Aorta (tissue), 5 donors: ENCODE measurements at places on chromosomes 7 and 10. TPM values are rescaled to one million over a fixed set of nuclear protein-coding genes. Genes with fewer than 3 reads are reported as not detected.

DNA sequence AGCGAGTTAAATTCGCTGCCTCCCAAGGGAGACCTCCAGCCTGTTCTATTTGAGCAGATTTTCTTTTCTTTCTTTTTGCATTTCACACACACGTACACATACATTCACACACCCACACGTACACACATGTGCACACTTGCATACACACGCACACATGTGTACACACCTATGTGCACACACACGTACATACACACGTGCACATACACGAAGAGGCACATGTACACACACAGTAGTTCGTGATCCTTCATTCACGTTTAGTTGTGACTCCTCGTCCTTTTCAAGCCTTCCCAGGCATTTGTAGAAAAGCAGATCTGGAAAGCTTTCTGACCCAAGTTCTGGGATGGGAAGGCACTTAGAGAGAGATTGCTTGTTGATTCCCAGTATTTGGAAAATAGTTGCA lies 290.8 kb upstream of the COBL start:
- no peak overlapping the region for H3K4me3 ChIP-seq
- no peak for DNase-seq
- H3K4me1 ChIP-seq, result no peaks in the 10 kb centered on the region
- no peaks in the 10 kb centered on the region for H3K36me3 ChIP-seq
- no peaks in the 10 kb centered on the region for H3K27me3 ChIP-seq

DNA sequence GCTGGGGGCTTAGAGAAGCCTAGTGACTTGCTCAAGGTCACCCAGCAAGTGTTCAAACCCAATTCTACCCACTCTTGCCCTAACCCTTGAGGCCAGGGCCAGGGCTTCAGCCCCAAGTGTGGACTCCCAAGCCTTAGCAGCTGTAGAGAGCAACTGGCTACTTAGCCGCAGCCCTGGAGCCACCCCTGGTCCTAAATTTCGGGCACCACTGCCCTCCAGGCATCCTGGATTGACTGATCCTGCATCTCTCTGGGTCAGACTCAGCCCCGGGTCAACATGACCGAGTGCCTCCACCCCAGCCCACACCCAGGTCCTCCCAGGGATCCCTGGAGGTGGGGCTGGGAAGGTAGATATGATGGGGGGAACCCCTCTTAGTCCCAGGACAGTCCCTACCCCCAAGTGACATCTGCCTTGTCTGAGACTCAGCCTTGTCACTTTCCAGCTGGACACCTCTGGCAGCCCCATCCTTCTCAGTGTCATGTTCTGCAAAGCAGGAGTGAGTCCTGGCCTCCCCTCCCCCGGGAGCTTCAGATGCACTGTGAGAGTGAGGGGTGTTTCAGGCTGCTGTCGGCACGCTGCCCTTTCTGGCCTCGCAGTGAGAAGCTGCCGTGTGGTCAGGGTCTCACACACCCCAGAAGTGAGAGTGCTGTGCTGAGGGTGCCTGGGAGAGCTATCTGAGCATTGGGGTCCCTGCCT lies 89.8 kb downstream of the ZMIZ1 start:
- H3K4me3 ChIP-seq, result no peak overlapping the region
- H3K4me1 ChIP-seq, result peaks cover under 1% of the 10 kb centered on the region
- H3K27ac ChIP-seq, result no peak overlapping the region
- H3K36me3 ChIP-seq, result no peaks in the 10 kb centered on the region
- no peaks in the 10 kb centered on the region for H3K27me3 ChIP-seq

DNA sequence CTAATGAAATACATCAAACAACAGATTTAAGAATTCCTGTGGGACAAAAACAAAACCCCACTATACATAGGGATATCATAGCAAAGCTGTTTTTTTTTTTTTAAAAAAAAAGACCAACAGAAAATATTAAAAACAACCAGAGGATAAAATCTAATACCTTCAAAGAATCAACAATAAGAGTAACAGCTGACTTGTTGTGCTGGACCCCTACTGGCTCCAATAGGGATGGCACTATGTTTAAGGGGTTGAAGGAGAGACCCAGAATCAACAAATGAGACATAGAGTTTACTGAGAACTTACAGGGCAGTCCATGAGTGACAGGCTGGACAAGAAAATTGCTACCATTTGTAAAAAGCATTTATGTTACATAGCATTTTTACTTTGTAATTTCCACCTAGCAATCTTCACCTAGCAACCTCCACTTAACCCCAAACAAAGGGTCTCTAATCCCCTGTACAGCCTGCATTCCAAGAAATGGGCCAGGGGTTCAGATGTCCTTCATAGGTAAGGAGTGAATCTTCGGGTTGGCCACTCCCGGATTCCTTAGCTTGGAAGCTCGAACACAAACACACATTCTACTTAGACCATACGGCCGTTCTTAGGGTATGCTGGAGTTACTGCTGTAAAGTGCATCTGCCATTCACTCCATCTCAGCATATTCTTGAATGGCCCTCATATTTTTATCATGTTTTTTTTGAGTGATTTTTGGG lies 25.8 kb downstream of the ASZ1 start:
- no peak for DNase-seq
- H3K27ac ChIP-seq, result no peak overlapping the region
- no peaks in the 10 kb centered on the region for H3K36me3 ChIP-seq
- no peak overlapping the region for H3K4me3 ChIP-seq

- H3K4me1 ChIP-seq, result no peaks in the 10 kb centered on the region
- H3K27me3 ChIP-seq, result no peaks in the 10 kb centered on the region
- no peak overlapping the region for H3K27ac ChIP-seq
- H3K36me3 ChIP-seq, result no peaks in the 10 kb centered on the region
Measured at GRCh38 chr10:110023785-110024465, 16.1 kb downstream of the ADD3 start.

DNA sequence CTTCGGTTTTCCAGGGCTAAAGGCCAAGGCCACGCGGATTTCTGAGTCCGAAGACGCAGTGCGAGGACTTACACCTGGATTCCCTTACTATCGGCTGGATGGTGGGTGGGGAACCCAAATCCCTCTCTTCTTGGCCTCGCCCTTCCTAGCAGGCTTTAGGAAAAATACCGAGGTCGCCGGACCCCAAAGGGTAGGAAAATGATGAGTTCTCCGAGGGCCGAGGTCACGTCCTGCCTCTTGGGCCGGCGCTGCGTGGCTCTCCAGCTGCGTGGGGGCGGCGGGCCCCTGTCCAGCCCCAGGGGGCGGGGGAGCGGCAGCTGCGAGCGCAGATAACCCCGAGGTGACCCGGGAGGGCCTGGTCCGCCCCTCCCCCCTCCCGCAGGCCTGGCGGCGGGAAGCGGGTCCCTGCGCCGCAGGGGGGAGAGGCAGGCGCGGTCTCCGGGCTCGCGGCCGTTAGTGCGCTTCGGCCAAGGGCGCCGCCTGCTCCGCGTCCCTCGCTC lies 805 bp upstream of the HMX3 start:
- H3K4me3 ChIP-seq, result peak overlapping the region; percentile 15
- DNase-seq, result no peak
- no peaks in the 10 kb centered on the region for H3K36me3 ChIP-seq
- H3K27ac ChIP-seq, result no peak overlapping the region
- H3K27me3 ChIP-seq, result peaks cover under 1% of the 10 kb centered on the region
- H3K4me1 ChIP-seq, result no peaks in the 10 kb centered on the region

- H3K36me3 ChIP-seq, result no peaks in the 10 kb centered on the region
- no peaks in the 10 kb centered on the region for H3K27me3 ChIP-seq
- no peaks in the 10 kb centered on the region for H3K4me1 ChIP-seq
- no peak overlapping the region for H3K27ac ChIP-seq
- H3K4me3 ChIP-seq, result no peak overlapping the region
- no peak for DNase-seq
Measured at GRCh38 chr7:101186844-101187428, 6.8 kb upstream of the NAT16 start.

DNA sequence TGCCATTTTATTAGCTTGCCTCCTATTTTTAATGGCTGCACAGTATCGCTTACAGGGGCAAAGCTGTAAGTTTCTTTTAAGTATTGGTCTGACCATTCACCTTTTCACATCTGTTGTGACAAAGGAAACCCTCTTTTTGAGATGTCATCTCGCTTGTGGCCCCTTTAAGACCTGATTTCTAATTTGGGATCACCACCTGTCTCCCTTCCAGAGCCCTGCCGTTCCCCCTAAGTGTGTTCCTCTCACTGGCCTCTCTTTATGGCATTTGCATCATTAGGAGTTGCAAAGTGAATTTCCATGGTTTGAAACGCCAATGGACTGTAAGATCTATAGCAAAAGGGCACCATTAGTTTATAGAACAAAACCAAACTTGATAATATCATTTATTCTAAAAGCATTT lies 1.4 kb downstream of the EPDR1 start:
- no peaks in the 10 kb centered on the region for H3K27me3 ChIP-seq
- no peak for DNase-seq
- H3K4me3 ChIP-seq, result no peak overlapping the region
- H3K27ac ChIP-seq, result no peak overlapping the region
- H3K4me1 ChIP-seq, result peaks cover 5% of the 10 kb centered on the region
- H3K36me3 ChIP-seq, result no peaks in the 10 kb centered on the region

GRCh38 chr7:36615852-36616540 lies 108.3 kb downstream of the AOAH start:
- no peak for DNase-seq
- no peak overlapping the region for H3K27ac ChIP-seq
- no peaks in the 10 kb centered on the region for H3K36me3 ChIP-seq
- H3K4me3 ChIP-seq, result no peak overlapping the region

- no peaks in the 10 kb centered on the region for H3K27me3 ChIP-seq
- no peaks in the 10 kb centered on the region for H3K36me3 ChIP-seq
- H3K4me1 ChIP-seq, result no peaks in the 10 kb centered on the region
- H3K4me3 ChIP-seq, result no peak overlapping the region
Measured at GRCh38 chr7:75950111-75950681, 35.2 kb downstream of the POR start.

GRCh38 chr10:110244550-110244949 lies 37.1 kb downstream of the MXI1 start:
- no peaks in the 10 kb centered on the region for H3K27me3 ChIP-seq
- H3K36me3 ChIP-seq, result no peaks in the 10 kb centered on the region

DNA sequence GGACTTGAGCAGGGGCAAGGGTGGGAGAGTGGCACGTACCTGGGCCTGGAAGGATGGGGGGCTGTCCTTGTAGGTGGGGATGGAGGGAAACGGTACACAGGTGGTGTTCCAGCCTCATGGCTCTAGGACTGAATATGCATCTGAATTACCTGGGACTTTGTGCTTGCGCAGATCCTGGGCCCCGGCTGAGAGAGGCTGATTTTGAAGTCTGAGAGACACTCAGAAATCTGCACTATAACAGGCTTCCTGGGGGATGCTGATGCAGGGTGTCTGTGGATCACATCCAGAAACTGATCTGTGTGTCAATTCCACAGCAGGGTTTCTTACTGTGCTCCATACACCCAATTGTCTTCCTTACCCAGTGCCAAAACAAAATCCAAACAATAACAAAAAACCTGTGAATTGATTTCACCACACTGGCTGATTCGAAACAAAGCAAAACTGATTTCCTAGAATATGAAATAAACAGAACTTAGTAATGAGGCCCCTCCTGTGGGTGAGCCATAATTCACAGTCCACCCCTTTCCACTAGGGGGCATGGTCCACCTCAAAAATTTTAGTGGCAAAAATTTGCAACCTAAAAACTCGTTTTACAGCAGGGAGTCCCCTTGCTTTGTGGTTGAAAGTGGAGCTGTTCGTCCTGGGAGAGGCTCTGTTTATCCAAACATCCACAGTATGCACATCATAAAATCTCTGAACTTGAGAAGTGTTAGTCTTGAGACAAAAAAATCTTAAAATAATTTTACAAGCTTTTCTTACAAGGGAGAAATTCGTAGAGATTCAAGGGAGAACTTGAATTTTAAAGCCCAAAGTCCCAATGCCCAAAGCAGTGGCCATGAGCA lies 32.0 kb upstream of the PLEKHA1 start:
- H3K27me3 ChIP-seq, result no peaks in the 10 kb centered on the region
- no peak overlapping the region for H3K27ac ChIP-seq
- H3K4me1 ChIP-seq, result no peaks in the 10 kb centered on the region

DNA sequence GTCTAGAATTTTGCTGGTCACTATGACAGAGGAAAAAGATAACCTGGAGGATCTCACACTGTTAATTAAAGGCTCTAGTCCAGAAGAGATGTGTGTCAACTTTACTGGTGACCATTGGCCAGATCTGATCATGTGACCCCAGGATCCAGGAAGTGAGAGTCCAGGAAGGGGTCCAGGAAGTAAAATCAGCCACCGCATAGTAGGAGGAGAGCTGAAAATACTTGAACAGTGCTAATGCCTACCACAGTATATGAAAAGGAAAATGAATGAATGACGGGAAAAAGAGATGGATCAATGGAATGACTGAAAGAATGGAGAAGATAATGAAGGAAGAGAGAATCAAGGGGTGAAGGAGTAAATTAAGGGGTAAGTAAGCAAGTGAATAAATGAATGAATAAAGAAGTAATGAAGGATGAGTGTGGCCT lies 415.3 kb downstream of the RPS24 start:
- no peaks in the 10 kb centered on the region for H3K27me3 ChIP-seq
- H3K4me3 ChIP-seq, result no peak overlapping the region
- no peak overlapping the region for H3K27ac ChIP-seq
- no peaks in the 10 kb centered on the region for H3K4me1 ChIP-seq

DNA sequence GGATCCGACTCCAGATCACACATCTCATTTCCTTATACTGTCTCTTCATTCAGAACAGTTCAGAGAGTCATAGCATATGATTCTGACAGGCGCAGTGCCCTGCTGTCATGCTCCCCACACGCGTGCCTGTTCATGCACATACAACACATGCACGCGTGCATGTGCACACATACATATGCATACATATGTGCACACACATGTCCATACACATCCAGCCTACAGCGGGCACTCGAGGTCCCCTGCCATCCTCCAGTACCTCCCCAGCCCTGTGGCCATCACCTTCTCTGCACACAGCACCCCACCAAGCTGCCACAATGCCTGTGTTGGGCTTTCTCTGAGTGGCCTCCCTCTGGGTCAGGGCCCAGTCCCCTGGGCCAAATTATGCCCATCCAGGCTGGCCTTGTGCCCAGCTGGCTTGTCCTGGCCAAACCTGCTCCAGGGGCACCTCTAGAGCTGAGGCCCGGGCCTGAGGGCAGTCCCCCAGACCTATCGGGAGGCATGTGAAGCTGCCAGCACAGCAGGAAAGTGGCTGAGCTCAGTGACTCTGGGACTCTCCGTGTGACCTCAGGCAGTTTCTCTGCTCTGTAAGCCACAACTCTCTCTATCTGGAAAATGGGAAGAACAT lies 49.4 kb upstream of the RET start:
- DNase-seq, result no peak
- H3K36me3 ChIP-seq, result no peaks in the 10 kb centered on the region
- H3K27ac ChIP-seq, result no peak overlapping the region
- no peak overlapping the region for H3K4me3 ChIP-seq

The HELLS gene
- 10.8 TPM for total RNA-seq

The MAP3K8 gene
- total RNA-seq, result 85.4 TPM

The RPEL1 gene
- total RNA-seq, result not detected

The TSPAN13 gene
- total RNA-seq, result 8.5 TPM

The CHST15 gene
- total RNA-seq, result 43.8 TPM

The GCK gene
- total RNA-seq, result 1.2 TPM
